DMS79 (cell line): ENCODE measurements at places on chromosomes 2 and 18.

- no peak for DNase-seq
These were observed 1367.2 kb upstream of the SLC39A10 start for GRCh38 chr2:194289712-194290346.

DNA sequence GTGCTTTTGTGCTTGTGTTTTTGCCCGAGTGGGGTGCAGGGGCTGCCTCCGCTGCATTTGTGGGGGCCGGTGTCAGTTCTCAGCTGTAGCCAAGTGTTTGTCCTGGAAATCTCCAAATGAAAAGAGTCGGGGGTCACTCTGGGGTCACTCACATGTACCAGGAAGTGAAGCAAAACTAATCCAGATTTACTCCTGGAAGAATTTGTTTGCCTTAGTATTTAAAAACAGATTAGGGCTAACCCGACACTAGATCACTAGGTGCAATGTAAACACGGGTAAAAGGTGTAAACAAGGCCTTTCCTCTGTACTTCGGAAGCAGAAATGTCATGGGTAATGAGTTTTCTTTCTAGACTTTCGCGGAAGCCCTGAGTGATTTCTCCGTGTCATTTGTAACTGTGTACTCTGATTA is 50.3 kb downstream of the GBX2 start:
- DNase-seq = no peak

DNA sequence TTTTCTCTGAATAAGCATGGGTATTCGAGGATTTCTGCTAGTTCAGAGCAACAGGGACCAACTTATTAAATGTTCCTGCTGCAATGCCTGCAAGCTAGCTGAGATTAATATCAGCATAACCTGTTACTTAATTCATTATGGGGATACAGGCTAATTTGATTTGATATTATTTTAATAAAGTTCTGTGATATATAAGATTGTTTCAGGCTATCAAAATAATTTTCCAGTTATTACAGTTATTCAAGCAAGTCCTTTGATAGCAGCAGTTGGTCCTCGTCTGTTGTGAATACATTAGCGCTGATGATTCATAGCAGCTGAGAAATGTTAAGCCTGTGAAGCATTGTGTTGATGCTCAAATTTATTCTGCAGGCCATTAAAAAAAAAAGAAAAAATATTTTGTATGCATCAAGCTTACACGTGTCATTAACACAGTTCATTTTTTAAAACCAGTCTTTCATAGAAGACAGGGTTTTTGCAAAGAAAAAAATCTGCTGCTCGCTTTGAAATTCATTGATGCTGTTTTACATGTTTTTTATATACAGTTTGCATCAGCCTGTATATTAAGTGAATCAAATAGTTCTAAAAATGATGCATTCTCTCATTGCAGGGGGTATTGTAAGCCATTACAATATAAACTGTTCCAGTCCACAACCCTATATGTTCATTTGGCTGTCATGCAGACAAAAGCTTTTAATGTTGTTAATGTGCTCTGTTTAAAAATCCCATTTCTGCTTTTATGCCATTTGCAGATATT is 482.5 kb downstream of the BCL11A start:
- DNase-seq = no peak

- DNase-seq = peak; percentile 35
These were observed 134.9 kb upstream of the CHAC2 start for GRCh38 chr2:53632714-53633113.

DNA sequence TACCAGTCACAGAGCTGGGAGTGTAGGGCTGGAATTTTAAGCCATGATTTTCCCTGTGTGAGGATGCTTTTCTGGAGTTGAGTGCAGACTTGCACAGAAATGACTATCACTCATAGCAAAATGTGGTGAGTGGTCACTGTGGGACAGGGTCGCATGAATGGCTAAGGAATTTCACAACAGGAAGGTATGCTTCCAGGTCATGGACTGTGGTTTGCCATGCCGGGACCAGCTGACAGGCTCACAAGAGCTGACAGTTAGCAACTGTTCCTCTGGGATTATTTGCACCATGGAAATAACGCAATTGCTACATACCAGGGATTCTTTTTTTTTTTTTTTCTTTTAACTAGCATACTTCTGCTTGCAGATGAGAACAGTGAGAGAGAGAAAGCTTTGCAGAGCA is 3.8 kb upstream of the UXS1 start:
- no peak for DNase-seq

- DNase-seq = no peak
These were observed 8.2 kb upstream of the CABLES1 start for GRCh38 chr18:23127090-23127489.

DNA sequence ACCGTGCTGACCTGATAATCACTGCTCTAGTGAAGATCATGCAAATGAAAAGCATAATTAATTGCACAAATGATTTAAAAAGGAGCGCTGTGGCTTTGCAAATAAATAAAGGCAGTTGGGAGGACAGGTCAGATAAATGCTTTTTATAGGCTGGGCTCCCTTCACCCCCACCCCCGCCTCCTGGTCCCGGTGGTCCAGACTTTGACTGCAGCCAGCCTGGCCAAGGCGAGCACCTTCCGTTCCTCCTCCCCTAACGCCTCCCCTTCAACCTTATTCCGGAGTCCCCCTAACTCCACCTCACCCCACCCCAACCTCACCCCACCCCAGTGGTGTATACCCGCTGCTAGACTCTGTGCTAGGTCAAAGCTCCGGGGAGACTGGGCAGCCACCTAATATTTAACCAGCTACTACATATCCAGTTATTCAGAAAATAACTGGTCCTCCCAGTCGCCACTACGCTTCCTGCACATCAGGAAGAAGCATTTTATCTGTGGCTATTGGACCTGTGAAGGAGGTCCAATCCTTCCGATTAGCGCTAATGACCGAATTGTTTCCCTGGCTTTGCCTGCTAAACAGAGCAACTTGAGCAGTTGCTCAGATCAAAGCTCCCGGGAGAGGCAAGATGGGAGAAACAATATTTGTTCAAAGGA is 3.7 kb upstream of the SP9 start:
- no peak for DNase-seq

DNA sequence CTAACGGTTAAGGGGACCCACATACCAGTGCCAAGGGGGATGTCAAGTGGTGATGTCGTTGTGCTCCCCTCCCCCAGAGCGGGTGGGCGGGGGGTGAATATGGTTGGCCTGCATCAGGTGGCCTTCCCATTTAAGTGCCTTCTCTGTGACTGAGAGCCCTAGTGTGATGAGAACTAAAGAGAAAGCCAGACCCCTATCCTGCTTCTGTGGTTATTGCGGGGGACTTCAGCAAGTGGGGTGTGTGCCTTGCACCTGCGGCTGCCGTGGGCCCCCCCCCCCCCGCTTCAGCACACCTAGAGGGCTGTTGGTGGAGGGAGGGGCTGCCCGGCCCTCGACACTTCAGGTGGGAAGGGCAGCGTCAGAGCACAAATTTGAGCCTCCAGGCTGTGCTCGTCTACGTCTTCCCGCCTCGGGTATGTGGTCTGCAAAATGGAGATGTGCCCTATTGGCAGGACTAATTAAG is 6.1 kb downstream of the CTDSP1 start:
- DNase-seq = no peak

DNA sequence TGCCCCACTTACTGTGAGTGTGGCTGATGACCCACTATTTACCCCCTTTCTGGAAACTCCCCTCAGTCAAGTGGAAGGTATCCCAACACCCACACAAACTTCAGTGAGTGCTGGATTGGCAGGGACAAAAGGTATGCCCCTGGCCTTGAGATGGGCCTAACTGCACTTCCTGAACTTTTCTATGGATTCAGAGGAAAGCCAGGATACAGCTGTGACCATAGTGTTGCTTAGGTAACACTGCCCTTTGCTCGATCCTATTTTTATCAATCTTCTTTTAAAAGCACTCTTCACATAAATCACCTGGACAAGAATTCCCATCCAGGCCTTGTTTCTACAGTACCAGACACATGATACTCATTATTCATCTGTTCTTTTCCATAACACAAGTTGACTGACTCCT is 671.5 kb upstream of the SLC8A1 start:
- no peak for DNase-seq

GRCh38 chr18:693466-694187 is 18.8 kb downstream of the ENOSF1 start:
- DNase-seq = no peak

GRCh38 chr2:188598551-188598950 is 306.9 kb downstream of the GULP1 start:
- DNase-seq = no peak

- DNase-seq = peak; percentile 80
These were observed 13.2 kb downstream of the PRELID3A start for GRCh38 chr18:12420821-12421421.

DNA sequence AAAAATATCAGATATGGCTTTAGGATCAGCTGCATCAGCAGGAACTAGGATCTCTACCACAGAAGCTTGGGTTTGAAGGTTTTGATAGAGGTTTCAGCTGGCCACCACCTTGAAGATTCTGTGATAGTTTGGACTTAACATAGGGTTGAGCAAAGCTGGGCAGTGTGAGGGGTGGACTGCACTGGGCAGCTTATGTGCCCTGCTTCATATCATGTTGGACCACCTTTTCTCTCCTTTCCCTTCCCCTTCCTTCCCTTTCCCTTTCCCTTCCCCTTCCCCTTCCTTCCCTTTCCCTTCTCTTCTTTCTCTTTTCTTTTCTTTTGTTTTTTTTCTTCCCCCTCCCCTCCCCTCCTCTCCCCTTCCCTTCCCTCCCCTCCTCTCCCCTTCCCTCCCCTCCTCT is 196.3 kb upstream of the CXCR4 start:
- no peak for DNase-seq

DNA sequence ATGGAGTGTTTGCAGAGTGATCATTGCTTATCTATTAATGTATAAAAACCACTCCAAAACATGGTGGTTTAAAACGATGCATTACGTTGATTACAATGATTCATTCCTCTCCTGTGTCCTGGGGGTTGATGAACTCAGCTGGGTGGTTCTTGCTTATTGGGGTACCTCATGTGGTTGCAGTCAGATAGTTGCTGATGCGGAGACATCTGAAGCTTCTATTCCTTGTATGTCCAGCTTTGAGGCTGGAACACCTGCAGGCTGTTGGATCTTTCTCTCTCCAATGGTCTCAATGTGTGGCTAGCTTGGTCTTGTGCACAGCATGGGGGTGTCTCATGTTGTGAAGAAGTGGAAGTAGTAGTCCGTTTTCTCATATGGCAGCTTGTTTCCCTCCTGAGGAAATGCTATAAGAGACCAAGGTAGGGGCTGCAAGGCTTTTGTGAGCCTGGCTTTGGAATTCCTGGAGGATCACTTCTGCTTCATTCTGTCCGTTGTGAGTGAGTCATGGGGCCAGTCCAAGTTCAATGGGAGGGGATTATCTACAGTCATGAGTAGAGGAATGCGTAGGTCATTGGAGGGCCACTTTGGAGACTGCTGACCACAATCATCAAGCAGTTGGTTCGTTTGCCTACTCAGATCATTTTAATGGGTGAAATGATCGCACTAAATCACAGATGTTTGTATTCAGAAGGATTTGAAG is 601.0 kb downstream of the SLC4A3 start:
- DNase-seq = no peak

GRCh38 chr2:49175831-49176230 is 21.5 kb upstream of the FSHR start:
- no peak for DNase-seq

DNA sequence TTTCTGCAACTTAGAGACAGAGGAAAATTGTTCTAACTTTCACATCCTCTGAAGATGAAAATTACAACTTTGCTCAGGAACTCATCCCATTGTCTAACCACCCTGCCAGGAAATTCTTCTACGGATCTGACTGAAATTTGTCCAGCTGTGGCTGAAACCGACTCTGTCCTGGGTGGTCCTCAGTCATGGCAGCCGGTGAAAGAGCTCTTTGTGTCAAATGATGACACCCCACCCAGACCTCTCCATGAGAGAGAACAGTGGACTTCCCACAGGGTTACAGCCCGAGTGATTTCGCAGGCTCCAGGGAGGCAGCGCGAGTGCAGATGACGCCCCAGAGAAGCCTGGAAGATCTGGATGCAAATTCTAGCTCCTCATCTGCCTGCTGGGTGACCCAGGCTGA is 65.1 kb upstream of the TRIB2 start:
- DNase-seq = no peak

GRCh38 chr2:43030551-43031307 is 195.7 kb downstream of the ZFP36L2 start:
- DNase-seq = no peak

GRCh38 chr2:239721991-239722759 is 303.0 kb downstream of the NDUFA10 start:
- DNase-seq = no peak

DNA sequence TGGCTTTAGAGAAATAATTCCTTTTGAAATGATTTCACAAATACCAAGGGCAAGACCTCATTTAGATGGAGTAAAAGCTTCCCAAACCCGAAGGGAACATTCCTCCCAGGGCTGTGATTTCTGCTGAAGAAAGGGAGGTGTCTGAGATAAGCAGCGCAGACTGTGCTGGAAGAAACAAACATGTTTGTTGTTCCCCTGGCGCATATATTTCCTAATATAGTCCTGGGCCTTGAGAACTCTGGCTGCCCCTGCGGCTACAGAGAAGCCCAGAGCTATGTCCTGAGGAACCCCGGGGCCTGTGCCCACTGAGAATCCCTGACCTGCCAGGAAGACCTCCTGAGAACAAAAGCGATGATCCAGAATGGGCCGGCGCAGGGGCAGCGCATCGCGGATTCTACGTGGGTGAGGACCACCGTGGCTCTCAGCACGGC is 372.6 kb upstream of the NT5C1B start:
- DNase-seq = no peak

DNA sequence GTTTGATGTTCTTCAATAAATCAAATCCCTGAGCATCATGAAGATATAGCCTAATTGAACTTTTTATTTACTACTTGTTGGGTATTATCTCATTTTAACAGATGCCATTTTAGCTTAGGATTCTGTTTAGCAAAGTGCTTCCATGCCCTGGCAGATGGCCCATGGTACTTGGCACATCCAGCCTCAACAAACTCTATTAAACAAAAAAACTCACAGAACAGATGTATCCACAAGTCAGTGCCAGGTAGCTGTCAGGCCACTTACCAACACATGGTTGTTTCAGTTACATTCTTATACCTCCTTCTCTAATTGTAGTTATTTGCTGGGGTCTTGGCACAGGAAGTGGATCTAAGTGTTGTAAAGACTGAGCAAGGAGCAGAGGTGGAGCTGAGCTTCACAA is 29.6 kb downstream of the GAD1 start:
- DNase-seq = no peak

- DNase-seq = no peak
These were observed 106.4 kb downstream of the MBD2 start for GRCh38 chr18:54117853-54118773.

- no peak for DNase-seq
These were observed 607 bp upstream of the TSN start for GRCh38 chr2:121754851-121755236.

- no peak for DNase-seq
These were observed 483.5 kb downstream of the LRP1B start for GRCh38 chr2:141647353-141647752.

GRCh38 chr18:32742579-32742978 is 30.2 kb downstream of the KLHL14 start:
- DNase-seq = no peak

DNA sequence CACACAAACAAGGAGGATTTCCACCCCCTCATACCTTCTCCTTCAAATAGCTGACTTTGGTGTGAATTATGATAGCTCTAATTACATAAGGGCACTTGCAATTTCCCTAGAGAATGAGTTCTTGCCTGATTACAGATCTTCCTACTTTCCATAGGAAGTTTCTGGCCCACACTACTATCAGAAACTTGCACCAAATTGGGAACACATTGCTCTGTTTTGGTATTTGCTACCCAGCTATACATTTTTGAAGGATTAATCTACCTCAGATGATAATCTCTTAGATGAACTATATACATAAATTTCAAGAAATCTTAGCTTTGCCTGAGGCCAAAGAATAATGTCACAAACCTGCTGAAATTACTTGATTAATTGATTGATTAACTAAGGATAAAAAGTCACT is 4.9 kb downstream of the DCC start:
- DNase-seq = no peak

GRCh38 chr2:120893811-120894584 is 158.3 kb downstream of the GLI2 start:
- DNase-seq = no peak
